ENCODE measurements at places on chromosomes 12 and 14.

- peak; percentile 15 for DNase-seq
Observed at GRCh38 chr12:69583203-69583602, 2.1 kb upstream of the CCT2 start.

GRCh38 chr12:75844049-75844770 lies 187.4 kb downstream of the PHLDA1 start:
- DNase-seq, result no peak

DNA sequence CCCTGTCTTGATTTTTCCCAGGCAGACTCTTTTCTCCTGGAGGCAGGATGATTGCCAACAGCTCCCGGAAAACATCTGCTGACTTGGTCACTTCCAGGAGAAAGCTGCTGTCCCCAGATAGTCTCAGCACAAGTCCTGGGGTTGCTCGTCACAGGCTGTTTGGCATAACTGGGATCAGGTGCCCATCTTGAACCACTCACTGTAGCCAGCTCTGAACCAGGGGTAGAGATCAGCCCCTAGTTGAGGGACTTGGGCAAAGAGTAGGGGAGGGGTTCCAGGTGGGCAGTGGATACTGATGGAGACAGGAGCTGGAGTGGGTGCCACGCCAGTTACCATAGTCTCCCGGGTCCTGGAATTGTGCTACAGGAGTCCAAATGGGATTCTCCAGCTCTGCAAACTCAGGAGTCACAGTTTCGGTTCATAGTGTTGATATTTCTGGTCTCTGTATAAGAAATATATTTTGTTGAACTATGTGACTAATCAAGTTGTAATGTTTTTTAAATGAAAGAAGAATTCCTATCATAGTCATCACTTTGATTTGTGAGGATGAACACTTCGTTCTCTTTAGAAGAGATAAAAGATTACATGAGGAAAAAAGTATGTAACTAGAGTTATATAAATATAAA lies 1154.5 kb downstream of the AACS start:
- DNase-seq, result no peak

DNA sequence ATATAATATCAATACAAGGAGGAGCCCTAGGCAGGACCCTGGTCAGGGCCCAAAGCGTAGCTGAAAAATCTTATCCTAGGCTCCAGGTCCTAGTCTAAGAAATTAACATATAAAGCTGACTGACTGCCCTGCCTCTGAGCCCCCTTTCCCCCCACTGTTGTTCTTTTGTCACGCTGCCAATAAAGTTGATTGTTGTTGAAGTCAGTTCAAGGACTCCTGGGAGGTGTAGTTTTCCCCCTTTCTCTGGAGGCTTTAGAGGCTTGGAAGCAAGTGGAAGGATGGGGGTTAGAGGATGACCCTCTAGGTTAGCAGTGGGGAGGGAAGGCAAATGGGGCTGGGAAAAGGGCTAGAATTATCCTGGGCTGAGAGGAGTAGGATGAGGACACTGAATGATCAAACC lies 3.2 kb downstream of the PPP1R1A start:
- DNase-seq, result no peak

- DNase-seq, result no peak
Observed at GRCh38 chr12:67942724-67943123, 46.5 kb upstream of the IFNG-AS1 start.

DNA sequence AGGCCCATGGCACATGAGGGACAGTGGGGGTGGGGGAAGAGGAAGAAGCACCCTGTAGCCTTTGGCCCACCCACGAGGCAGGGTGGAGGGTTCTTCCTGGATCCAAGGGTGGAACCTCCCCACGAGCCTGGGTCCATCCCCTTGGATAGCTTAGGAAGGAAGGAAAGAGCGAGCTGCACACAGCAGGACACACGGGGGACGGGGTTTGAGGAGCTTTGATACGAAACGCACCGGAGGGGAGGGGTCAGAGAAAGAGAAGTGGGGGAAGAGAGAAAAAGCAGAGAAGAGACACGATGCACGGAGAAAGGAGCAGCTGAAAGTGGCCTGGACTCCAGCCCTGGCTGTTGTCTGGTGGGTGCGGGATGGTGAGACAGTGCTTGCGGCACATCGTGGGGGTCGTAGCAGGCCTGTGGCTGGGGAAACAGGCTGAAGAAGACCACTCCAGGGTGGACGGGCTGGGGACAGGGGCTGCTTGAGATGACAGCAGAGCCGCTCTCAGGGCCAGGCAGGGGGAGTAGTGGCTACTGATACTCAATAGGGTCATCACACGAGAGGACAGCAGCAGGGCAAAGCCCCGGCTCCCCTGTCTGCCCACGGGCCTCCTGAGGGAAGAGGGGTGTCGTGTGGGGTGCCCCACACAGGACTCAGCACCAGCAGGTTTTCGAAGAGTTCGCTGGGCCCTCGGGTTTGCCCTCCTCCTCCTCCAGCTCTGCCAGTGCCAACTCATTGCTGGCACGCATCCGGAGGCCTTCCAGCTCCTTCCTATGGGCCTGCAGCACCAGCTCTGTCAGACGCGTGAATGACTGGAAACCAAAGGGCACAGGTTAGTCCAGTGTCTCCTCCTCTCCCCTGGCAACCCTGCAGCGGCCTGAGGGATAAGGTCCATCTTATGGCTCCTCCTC lies 5.4 kb upstream of the GPX2 start:
- no peak for DNase-seq

GRCh38 chr12:113477171-113477841 lies 5.6 kb upstream of the LHX5 start:
- no peak for DNase-seq

GRCh38 chr12:2335916-2336315 lies 283.1 kb downstream of the CACNA1C start:
- DNase-seq, result no peak

DNA sequence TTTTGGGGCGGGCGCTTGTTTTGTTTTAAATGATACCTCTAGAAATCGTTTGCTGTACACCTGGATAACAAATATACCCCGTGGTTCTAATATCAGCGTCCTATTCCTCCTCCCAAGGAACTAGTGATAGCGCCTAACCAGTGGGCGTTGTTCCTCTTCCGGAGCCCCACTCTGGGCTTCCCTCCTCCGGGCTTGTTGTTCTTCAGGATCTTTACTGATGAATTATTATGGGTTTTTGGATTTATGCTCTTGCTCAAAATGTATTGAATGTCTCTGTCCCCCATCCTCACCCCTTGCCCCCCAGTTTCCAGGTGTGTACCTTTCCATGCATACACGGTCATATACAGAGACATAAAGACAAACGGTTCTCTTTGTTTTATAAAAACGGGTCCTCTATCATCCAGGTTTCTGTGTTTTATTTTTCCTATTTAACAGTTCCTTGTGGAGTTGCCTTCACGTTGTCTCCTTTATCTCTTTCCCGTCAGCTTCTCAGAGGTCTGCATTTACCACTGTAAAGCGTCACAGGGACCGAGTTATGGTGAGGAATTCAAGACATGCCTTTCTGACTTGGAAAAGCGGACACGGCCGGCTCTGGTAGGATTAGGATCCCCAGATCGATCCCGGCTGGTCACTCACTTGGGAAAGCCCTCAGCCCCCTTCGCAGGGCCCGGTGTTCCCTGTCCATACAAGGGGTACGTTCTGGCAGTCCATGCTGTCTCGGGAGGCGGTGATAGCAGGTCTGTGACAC lies 655 bp upstream of the PLEKHG3 start:
- no peak for DNase-seq

- DNase-seq, result peak; percentile 57
Observed at GRCh38 chr14:68791078-68791901, 1.6 kb downstream of the ZFP36L1 start.

- DNase-seq, result peak; percentile 35
Observed at GRCh38 chr12:8912914-8913313, 1.4 kb upstream of the PHC1 start.

- DNase-seq, result no peak
Observed at GRCh38 chr14:60222820-60223219, 26.2 kb upstream of the PPM1A start.

- DNase-seq, result no peak
Observed at GRCh38 chr12:105060715-105061378, 23.4 kb downstream of the ALDH1L2 start.

DNA sequence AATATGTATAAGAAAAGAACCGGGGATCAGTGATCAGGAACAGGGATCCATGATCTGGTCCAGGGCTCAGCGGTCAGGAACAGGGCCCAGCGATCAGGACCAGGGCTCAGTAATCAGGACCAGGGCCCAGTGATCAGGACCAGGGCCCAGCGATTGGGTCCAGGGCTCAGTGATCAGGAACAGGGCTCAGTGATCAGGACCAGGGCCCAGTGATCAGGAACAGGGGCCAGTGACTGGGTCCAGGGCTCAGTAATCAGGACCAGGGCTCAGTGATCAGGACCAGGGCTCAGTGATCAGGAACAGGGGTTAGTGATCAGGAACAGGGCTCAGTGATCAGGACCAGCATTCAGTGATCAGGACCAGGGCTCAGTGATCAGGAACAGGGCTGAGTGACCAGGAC lies 56.3 kb downstream of the TMEM121 start:
- peak; percentile 13 for DNase-seq

DNA sequence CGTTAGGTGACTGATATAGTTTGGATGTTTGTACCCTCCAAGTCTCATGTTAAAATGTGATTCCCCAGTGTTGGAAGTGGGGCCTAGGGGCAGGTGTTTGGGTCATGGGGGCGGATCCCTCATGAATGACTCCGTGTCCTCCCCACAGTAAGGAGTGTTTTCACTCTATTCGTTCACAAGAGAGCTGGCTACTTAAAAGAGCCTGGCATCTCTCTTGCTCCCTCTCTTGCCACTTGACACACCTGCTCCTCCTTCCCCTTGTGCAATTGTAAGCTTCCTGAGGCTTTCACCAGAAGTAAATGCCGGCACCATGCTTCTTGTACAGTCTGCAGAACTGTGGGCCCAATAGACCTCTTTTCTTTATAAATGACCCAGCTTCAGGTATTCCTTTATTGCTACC lies 2.6 kb downstream of the IFI27L2 start:
- DNase-seq, result no peak

DNA sequence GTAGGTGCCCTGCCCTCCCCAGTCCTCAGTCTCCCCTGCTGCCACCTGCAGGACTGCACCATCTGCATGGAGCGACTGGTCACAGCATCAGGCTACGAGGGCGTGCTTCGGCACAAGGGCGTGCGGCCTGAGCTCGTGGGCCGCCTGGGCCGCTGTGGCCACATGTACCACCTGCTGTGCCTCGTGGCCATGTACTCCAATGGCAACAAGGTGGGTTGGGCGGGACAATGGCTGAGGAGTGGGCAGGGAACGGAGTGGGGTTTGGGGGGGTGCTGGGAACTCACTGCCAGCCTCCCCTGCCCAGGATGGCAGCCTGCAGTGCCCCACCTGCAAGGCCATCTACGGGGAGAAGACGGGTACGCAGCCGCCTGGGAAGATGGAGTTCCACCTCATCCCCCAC lies 38.2 kb downstream of the DTX1 start:
- no peak for DNase-seq

- no peak for DNase-seq
Observed at GRCh38 chr14:61537563-61538463, 157.5 kb upstream of the HIF1A start.

DNA sequence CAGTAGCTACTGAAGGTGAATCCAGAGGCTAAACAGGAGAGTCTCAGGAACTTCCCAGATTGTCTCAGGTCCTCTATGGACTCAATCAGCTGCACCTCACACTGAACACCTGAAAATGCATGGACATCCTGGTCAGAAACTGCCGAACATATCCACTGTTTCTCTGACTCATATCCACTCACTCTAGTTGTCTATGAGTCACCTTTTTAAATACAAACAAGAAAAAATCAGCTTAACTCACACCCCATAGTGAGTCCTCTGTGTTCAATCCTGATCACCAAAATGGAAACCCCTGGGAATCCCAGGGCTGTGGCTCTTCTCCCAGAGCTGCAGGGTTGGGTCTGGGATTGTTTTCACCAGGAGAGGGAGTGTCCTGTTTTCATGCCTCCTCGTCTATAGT lies 556.7 kb downstream of the TMEM121 start:
- DNase-seq, result no peak

DNA sequence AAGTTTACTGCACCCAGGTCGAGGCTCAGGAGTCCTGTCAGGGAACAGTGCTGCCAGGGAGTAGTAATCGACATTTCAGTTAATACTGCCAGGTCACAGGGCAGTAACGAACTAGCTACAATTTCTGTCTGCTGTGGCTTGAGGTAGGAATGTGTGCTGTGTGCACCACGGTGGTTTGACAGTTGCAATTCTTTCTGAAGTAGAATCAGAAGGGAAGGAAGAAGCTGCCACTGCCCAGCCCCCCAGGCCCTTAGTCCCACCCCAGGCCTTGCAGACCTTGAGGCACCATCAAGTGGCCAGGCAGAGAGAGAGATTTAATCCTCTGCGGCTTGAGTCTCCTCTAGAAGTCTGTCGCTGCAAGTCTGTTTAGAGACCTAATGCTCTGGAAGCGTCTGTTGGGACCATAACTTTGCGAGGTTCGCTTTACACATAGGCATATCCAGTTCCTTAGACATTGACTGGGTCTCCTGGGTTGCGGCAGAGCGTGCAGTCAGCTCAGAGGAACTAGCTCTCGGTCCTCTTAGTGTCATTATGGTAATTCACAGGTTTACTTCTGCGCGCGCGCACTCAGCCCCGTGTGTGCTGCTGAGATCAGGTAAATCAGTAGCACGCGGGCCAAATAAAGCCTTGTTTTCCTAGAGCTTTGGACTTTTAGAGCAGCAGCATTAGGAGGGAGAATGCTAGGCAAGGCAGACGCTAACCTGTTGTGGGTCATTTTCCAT lies 9.8 kb downstream of the NKX2-1 start:
- DNase-seq, result peak; percentile 65

GRCh38 chr14:32426586-32427388 lies 97.7 kb downstream of the AKAP6 start:
- no peak for DNase-seq

DNA sequence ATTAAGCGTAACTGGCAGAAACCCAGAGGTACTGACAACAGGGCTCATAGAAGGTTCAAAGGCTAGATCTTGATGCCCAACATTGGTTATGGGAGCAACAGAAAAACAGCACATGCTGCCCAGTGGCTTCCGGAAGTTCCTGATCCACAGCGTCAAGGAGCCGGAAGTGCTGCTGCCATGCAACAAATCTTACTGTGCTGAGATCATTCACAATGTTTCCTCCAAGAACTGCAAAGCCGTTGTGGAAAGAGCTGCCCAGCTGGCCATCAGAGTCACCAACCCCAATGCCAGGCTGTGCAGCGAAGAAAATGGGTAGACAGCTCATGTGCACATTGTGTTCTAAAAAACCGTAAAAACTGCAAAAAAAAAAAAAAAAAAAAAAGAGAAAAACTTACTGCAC lies 192.3 kb downstream of the MON2 start:
- DNase-seq, result no peak

- DNase-seq, result no peak
Observed at GRCh38 chr14:99602788-99603415, 1.1 kb downstream of the CCDC85C start.

- DNase-seq, result no peak
Observed at GRCh38 chr12:119649202-119649808, 18.6 kb upstream of the PRKAB1 start.

Data from kidney (tissue), 22 donors.